ENCODE measurements at places on chromosomes 12 and 14.

- peak; percentile 22 for DNase-seq
Observed at GRCh38 chr14:31038521-31039166, 12.5 kb upstream of the STRN3 start.

GRCh38 chr14:99671235-99672224 is 12.6 kb upstream of the CYP46A1 start:
- no peak for DNase-seq

- DNase-seq, result no peak
Observed at GRCh38 chr14:30848449-30849240, 25.7 kb upstream of the COCH start.

GRCh38 chr14:28870033-28870564 is 103.5 kb downstream of the FOXG1 start:
- DNase-seq, result no peak

- no peak for DNase-seq
Observed at GRCh38 chr12:65313719-65314317, 35.3 kb downstream of the MSRB3 start.

- no peak for DNase-seq
Observed at GRCh38 chr14:31286456-31287293, 79.1 kb upstream of the HECTD1 start.

Data from retinal pigment epithelial cell (primary cell).